ENCODE measurements at places on chromosomes 6 and 20. TPM values are rescaled to one million over a fixed set of nuclear protein-coding genes. Genes with fewer than 3 reads are reported as not detected.

Gene ABHD16B
- total RNA-seq = not detected

GRCh38 chr6:14447240-14447639 is 329.7 kb downstream of the CD83 start:
- no peak overlapping the region for H3K4me3 ChIP-seq
- no peak overlapping the region for H3K27ac ChIP-seq
- no peaks in the 10 kb centered on the region for H3K27me3 ChIP-seq
- no peak for DNase-seq

GRCh38 chr6:82025271-82025670 is 222.3 kb downstream of the IBTK start:
- no peak overlapping the region for H3K4me3 ChIP-seq
- DNase-seq = no peak
- H3K36me3 ChIP-seq = no peaks in the 10 kb centered on the region
- H3K27ac ChIP-seq = no peak overlapping the region
- no peaks in the 10 kb centered on the region for H3K4me1 ChIP-seq

GRCh38 chr6:42101186-42101657 is 41.2 kb downstream of the C6orf132 start:
- no peak for DNase-seq
- H3K36me3 ChIP-seq = peaks cover 6% of the 10 kb centered on the region
- H3K27ac ChIP-seq = peak overlapping the region; percentile 50
- peak overlapping the region; percentile 12 for H3K4me3 ChIP-seq
- H3K27me3 ChIP-seq = peaks cover 11% of the 10 kb centered on the region

DNA sequence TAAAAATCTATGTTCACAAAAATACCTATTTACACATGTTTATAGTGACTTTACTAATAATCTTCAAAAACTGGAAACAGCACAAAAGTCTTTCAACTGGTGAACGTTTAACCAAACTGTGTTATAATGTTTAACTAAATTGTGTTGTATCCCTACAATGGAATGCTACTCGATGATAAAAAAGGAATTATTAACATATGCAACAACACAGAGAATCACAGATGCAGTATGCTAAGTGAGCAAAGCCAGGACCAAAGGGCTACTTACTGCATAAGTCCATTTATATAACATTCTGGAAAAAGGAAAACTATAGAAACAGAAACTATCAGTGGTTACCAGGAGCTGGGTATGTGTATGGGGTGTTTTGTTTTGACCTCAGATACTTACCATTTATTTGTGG is 602.2 kb upstream of the BTBD3 start:
- no peak overlapping the region for H3K4me3 ChIP-seq
- no peaks in the 10 kb centered on the region for H3K27me3 ChIP-seq
- no peak overlapping the region for H3K27ac ChIP-seq

Gene RNASET2
- total RNA-seq = 32.3 TPM

Gene CTCFL
- total RNA-seq = 0.07 TPM

DNA sequence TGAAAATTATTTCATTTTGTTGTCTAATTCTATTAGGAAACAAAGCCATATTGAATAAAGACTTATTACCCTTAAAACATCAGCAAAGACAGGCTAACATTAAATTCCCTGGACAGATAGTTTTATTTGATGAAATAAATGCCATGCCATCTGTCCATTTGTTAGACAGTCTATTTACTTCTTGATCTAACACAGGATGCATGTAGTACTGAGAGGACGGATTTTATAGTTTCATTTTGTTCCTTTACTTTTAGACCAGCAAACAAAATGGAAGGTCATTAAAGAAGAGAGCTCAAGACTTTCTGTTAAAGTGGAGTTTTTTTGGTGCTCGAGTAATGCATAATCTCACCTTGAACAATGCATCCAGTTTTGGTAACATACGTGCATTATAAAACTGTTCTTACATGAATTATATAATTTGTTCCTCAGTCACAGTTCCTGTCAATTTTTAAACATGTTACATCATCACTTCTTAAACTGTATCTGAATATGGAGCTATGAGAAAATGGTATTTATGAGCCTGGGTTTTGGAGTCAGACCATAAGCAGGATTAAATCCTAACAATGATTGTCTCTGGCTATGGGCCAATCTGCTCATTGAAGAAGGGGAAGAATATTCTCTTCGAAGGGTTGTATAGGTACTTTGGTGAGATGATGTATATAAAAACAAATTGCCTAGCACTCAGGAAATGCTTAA is 46.0 kb downstream of the RFX6 start:
- no peak overlapping the region for H3K4me3 ChIP-seq
- H3K27ac ChIP-seq = no peak overlapping the region
- peaks cover 8% of the 10 kb centered on the region for H3K4me1 ChIP-seq
- DNase-seq = no peak
- no peaks in the 10 kb centered on the region for H3K36me3 ChIP-seq

Gene BPIFB2
- total RNA-seq = 0.22 TPM

GRCh38 chr6:129749749-129750120 is 39.8 kb upstream of the ARHGAP18 start:
- H3K27ac ChIP-seq = no peak overlapping the region
- H3K4me1 ChIP-seq = peaks cover 21% of the 10 kb centered on the region
- DNase-seq = no peak
- no peaks in the 10 kb centered on the region for H3K27me3 ChIP-seq

GRCh38 chr20:62142252-62143080 is 728 bp downstream of the PSMA7 start:
- peaks cover 38% of the 10 kb centered on the region for H3K4me1 ChIP-seq
- H3K27me3 ChIP-seq = no peaks in the 10 kb centered on the region
- peak overlapping the region; percentile 95 for H3K4me3 ChIP-seq
- DNase-seq = no peak
- H3K27ac ChIP-seq = peak overlapping the region; percentile 97

DNA sequence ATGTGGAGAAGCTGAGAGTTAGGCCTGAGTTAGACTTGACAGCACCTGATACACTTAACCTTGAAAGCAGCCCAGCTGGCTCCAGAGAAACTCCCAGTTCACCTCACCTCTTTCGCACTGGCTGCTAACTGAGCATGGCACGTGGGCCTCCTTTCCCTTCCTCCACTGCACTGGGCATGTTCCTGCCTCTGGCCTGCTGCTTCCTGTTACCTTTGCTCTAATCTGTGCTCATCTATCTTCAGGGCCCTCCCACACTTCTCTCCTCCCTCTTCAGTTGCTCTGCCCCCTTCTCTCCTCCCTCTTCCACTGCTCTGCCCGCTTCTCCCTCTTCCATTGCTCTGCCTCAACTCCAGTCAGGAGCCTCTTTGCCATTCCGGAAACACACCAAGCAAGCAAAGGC is 13.7 kb upstream of the UBE2V1 start:
- peak overlapping the region; percentile 84 for H3K27ac ChIP-seq
- H3K36me3 ChIP-seq = peaks cover 52% of the 10 kb centered on the region
- peak overlapping the region; percentile 6 for H3K4me3 ChIP-seq
- no peak for DNase-seq
- no peaks in the 10 kb centered on the region for H3K27me3 ChIP-seq
- H3K4me1 ChIP-seq = peaks cover 12% of the 10 kb centered on the region

Gene CPNE5
- total RNA-seq = 0.72 TPM

GRCh38 chr20:15708984-15709598 is 864.2 kb downstream of the KIF16B start:
- peaks cover 24% of the 10 kb centered on the region for H3K4me1 ChIP-seq
- H3K27ac ChIP-seq = no peak overlapping the region
- H3K36me3 ChIP-seq = no peaks in the 10 kb centered on the region
- H3K4me3 ChIP-seq = no peak overlapping the region
- H3K27me3 ChIP-seq = no peaks in the 10 kb centered on the region
- no peak for DNase-seq

Gene VGLL2
- 3.0 TPM for total RNA-seq

- H3K27ac ChIP-seq = no peak overlapping the region
- no peaks in the 10 kb centered on the region for H3K4me1 ChIP-seq
- H3K4me3 ChIP-seq = no peak overlapping the region
Observed at GRCh38 chr6:105495515-105495914, 92.6 kb upstream of the PREP start.

- H3K27ac ChIP-seq = no peak overlapping the region
- H3K4me3 ChIP-seq = no peak overlapping the region
- no peak for DNase-seq
Observed at GRCh38 chr6:52632011-52632410, 38.9 kb upstream of the TMEM14A start.

Gene CAGE1
- total RNA-seq = not detected

DNA sequence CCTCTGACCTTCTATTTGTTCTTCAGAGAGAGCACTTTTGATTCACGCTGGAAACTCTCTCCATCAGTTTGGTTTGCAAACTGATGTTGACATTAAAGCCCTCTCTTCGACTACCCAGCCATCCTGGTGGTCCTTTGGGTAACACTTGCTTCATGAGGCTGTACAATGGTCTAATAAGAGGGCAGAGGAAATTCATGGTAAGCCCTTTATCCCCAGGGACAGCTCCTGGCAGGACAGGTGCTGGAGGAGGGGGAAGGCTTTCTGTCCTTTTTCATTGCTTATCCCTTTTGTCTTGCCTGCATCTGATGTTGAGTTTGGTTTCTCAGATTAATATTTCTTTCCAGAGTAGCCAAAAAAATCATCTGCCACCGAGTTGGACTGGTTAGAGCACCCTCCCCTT is 52.1 kb upstream of the CD93 start:
- H3K36me3 ChIP-seq = no peaks in the 10 kb centered on the region
- no peaks in the 10 kb centered on the region for H3K27me3 ChIP-seq
- DNase-seq = no peak
- H3K27ac ChIP-seq = no peak overlapping the region
- H3K4me3 ChIP-seq = no peak overlapping the region
- H3K4me1 ChIP-seq = peaks cover 10% of the 10 kb centered on the region

- H3K27me3 ChIP-seq = no peaks in the 10 kb centered on the region
- no peak for DNase-seq
- H3K27ac ChIP-seq = peak overlapping the region; percentile 27
- H3K36me3 ChIP-seq = no peaks in the 10 kb centered on the region
- H3K4me3 ChIP-seq = no peak overlapping the region
Observed at GRCh38 chr6:71509191-71510005, 220.8 kb downstream of the OGFRL1 start.

DNA sequence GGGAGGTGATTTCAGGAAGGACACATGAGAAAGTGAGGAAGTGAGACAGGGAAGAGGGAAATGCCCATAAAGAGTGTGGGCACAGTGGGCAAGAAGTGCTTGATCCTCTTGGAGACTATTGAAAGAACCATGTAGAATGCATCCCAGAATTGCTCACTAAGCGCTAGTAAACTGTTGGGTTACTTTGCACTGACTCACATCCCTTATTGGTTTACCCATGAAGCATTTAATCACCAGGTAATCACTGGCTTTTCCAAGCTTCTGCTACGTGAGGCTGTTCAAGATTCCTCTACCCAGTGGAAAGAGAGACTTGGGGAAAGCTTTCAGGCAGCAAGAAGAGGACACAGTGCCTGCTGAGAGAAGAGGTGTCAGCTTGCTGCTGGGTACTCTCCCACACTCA is 410.0 kb upstream of the JAG1 start:
- no peaks in the 10 kb centered on the region for H3K36me3 ChIP-seq
- H3K4me3 ChIP-seq = no peak overlapping the region
- DNase-seq = no peak
- peaks cover 2% of the 10 kb centered on the region for H3K4me1 ChIP-seq
- no peak overlapping the region for H3K27ac ChIP-seq
- no peaks in the 10 kb centered on the region for H3K27me3 ChIP-seq

DNA sequence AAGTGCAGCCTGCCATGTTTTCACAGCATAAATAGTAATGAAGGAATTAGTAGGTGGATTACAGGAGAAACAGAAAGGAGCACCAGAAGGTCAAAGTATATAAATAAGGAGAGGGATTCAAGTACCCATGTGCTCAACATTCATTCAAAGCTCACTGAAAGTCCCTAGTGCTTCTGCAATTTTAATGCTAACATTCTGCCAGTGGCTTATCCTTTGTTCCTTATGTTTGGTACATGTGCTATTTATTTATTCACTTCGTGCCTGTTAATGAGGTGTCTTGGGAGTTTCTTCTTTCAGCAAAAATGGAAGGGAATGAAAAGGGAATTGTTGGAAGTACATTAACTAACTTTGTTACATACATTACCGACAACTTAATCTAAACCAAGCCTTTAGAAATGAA is 105.7 kb downstream of the CRYBG1 start:
- DNase-seq = no peak
- no peaks in the 10 kb centered on the region for H3K27me3 ChIP-seq
- H3K4me3 ChIP-seq = no peak overlapping the region
- H3K4me1 ChIP-seq = no peaks in the 10 kb centered on the region

Gene TCF21
- total RNA-seq = 1.3 TPM

Gene ZNF311
- total RNA-seq = 2.2 TPM

DNA sequence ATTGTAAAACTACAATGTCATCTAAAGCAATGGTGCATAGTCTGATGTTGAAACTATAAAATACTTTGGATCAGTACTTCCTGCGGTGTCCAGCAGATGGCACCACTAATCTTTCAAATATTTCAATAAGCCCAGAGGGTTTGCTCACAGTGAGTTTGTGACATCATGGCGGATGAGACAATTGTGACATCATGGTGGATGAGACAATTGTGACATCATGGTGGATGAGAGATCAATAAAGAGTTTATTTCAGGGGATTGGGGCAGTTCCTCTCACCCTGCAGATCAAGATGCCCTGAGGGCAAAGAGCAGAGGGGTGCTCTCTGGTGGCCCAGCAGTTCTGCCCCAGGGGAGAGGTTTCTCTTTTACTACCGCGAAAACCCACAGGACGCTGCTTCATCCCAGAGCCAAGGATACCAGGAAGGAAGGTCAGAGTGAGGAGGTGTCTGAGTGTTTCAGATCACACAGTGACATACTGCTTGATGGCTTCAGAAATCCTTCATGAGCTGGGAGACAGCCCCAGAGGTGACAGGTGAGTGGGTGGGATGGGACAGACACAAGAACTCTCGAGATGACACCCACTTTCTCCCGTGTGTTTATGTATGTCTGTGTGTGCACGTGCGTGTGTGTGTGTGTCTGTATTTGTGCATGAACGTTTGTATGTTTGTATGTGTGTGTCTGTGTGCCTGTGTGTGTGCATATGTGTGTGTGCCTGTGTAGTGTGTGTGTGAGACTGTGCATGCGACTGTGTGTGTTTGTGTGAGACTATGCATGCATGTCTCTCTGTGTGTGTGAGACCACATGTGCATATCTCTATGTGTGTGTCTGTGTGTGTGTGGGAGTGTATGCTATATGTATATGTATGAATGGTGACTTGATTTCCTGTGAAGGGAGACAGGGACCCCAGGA is 7.3 kb upstream of the ULBP2 start:
- H3K4me1 ChIP-seq = peaks cover 5% of the 10 kb centered on the region
- H3K27ac ChIP-seq = peak overlapping the region; percentile 14
- H3K36me3 ChIP-seq = peaks cover 3% of the 10 kb centered on the region
- H3K4me3 ChIP-seq = peak overlapping the region; percentile 13
- DNase-seq = no peak
- peaks cover 96% of the 10 kb centered on the region for H3K27me3 ChIP-seq

DNA sequence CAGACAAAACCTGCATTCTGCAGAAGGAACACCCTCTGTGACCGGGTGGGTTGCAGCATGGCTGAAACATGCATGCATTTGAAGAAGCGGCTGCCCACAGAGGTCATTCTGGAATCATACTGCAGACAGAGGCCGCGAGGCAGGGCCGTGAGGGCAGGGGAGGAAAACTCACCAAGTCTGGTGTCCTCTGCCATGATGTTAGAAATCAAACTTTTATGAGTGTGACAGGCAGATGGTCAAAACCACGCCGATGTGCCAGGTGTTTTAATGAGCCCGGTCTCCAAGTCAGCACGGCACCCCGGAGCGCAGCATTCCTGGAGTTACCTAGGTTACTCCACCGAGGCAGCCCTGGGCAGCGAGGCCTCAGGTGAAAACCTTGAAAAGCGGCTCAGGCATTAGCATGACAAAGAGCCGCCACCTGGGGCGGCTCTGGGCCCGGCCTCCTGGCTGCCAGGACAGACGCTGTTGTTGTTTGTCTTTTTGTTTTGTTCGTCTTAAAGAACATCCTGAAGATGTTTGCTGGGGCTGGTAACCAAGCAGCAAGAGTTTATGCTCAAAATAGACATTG is 255.6 kb downstream of the ERMARD start:
- H3K4me1 ChIP-seq = peaks cover 17% of the 10 kb centered on the region
- no peak overlapping the region for H3K27ac ChIP-seq
- peaks cover 6% of the 10 kb centered on the region for H3K27me3 ChIP-seq
- H3K4me3 ChIP-seq = peak overlapping the region; percentile 34
